ENCODE measurements at places on chromosomes 3 and 15.

GRCh38 chr3:195106418-195106906 is 164.5 kb downstream of the XXYLT1 start:
- DNase-seq: peak; percentile 55

DNA sequence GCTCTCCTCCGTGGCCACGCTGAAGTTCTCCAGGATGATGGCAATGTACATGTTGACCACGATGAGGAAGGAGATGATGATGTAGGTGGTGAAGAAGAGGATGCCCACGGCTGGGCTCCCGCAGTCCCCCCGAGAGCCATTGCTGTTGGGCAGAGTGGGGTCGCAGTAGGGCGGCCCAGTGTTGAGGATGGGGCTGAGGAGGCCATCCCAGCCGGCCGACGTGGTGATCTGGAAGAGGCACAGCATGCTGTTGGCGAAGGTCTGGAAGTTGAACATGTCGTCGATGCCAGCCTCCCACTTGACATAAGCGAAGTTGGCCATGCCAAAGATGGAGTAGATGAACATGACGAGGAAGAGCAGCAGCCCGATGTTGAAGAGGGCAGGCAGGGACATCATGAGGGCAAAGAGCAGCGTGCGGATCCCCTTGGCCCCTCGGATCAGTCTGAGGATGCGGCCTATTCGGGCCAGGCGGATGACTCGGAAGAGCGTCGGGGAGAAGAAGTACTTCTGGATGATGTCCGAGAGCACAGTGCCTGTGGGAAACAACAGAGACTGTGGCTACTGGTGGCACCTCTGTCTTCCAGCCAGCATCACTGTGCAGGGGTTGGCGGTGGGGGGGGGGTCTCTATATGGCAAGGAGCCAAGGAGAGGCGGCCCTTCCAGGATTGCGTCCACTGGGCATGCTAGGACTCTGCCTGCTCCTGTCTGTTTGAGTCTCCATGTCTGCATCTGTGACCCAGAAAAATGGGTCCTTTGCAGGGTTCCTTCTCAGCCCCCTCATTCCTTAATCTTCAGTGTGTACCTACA is 55.1 kb downstream of the EXOG start:
- no peak for DNase-seq

DNA sequence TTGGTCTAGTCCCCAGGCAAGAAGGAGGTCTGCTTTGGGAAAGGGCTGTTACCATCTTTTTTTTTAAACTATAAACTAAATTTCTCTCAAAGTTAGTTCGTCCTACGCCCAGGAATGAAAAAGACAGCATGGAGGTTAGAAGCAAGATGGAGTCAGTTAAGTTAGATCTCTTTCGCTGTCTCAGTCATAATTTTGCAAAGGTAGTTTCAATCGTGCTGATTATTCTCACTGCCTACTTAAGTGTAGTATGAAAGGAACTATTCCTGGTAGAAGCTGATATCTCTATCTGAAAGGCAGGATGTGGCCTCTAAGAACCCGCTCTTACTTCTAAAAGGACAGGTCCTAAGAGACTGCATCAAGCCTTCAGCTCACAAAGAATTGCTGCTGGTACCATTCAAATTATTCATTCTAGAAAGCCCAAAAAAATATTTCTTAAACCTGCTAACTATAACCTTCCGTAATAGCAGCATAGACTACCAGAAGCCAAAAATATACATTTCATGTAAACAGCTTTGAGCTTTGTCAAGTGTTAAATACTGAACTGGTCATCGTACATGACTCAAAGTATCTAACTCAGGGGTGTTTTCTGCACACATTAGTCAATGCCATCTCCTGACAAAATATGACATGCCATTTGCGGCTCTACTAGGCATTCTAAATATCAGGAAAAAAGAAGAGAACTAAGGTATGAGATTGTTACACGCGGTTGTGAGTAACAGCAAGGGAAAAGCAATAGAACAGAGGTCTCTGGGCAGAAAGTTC is 96.0 kb upstream of the CCDC80 start:
- no peak for DNase-seq

DNA sequence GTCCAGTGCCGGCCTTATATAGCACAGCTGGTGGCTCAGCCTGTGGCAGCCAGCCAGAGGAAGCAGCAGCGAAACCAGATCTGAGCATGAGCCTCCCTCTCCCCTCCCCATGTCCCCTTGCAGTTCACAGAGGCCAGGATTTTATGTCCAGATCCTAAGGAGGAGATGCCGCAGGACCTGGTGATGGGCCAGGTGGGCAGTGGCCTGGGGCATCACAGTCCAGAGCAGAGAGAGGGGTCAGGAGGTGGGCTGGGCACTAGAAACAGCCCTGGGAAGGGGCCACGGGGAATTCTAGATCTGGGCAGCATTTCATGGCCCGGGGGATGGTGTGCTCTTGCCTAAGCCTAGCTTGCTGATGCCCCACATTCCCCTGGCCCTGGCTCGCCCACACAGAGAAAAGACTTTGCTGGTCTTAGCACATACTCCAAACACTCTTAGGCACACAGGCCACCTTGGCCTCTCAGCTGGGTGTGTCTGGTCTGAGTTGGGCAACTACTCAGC is 259 bp upstream of the CILP start:
- no peak for DNase-seq

GRCh38 chr3:188407158-188407880 is 253.4 kb downstream of the LPP start:
- no peak for DNase-seq

DNA sequence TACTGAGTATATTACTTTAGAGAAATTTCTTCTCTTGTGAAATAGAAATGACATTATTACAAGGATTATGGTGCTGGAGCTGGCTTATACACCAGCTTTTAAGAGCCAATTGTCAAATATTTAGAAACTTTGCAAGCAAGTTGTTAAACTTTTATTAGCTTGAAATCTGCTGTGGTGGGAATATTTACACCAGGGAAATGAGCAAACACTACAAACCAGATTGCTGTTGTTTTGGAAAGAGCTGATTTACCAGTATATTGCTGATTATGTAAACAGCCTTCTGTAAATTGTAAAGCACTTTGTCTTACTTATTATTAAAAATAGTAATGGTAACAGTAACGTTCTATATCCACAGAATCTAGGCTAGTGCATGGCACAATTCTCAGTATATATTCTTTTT is 61.5 kb downstream of the MAP3K13 start:
- DNase-seq: no peak

GRCh38 chr3:188646592-188646991 is 492.6 kb downstream of the LPP start:
- no peak for DNase-seq

DNA sequence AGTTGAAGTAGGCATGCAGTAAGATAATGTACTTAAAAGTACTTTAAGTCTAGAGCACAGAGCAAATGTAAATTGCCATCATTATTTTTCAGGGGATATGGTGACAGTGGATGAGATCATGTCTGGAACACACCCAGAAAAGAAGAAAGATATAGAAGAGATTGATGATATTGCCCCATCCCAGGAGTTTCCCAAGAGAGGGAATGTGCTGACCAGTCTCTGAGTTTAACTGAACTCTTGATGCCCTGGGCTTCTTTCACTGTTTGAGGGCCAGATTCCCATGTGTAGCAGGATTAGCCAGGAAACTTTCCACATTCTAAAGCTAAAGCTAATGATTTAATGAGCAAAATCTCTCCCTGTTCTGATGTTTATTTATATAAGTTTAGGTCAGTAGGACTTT is 366.8 kb upstream of the UMPS start:
- DNase-seq: no peak

GRCh38 chr15:99580076-99580475 is 14.3 kb downstream of the MEF2A start:
- no peak for DNase-seq

GRCh38 chr3:48187579-48188265 is 495 bp downstream of the CDC25A start:
- no peak for DNase-seq

GRCh38 chr15:100972975-100973350 is 53.8 kb downstream of the LRRK1 start:
- DNase-seq: no peak

- DNase-seq: no peak
Observed at GRCh38 chr3:81568378-81568777, 193.1 kb downstream of the GBE1 start.

DNA sequence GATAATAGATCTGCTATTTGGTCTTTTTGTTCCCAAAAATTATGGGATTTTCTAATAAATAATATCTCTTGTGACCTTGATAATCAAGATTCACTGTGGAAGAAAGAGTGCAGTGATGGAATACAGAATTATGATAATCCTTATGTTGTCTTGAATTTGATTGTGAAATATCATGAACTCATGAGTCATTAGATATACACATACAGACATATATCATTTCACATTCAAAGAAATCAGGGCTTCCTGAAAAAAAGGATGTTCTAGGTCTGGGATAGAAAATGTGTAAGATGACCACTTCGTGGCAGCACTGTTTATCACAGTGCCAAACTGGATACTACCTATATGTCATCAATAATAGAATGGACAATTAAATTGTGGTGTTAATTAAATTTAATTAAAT is 97.7 kb downstream of the DPH6 start:
- no peak for DNase-seq

GRCh38 chr3:32467333-32468070 is 35.1 kb downstream of the CMTM6 start:
- peak; percentile 67 for DNase-seq

DNA sequence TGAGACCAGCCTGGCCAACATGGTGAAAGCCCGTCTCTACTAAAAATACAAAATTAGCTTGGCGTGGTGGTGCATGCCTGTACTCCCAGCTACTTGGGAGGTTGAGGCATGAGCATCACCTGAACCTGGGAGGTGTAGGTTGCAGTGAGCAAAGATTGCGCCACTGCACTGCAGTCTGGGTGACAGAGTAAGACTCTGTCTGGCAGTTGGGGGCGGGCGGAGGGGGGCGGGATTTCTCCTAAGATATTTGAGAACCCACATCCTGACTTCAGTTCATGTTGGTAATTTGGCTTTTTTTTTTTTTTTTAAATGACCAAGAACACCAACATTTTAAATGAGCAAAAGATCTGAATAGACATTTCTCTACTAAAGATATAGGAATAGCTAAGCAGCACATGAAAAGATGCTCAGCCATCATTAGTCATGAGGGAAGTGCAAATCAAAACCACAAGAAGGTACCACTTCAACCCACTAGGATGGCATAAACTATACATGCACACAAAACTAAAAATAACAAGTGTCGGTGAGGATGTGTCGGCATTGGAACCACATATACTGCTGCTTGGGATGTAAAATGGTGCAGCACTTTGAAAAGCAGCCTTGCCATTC is 75.6 kb upstream of the LMOD3 start:
- peak; percentile 21 for DNase-seq

DNA sequence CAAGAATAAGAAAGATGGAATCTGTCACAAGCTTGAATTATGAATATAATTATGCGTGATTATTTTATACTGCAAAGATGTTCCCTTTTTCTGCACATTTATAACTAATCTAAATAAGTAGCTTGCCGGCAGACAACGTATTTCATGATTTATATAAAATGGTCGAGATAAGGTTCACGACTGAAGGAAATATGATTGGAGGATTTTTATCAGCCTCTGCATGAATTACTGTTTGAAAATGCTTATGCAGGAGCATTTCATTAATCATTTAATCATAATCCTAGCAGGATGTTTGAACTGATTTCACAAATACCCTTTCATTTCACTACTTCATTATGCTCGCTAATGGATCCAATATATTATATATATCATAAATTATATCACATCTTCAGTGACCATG is 580.0 kb downstream of the FOXP1 start:
- no peak for DNase-seq

DNA sequence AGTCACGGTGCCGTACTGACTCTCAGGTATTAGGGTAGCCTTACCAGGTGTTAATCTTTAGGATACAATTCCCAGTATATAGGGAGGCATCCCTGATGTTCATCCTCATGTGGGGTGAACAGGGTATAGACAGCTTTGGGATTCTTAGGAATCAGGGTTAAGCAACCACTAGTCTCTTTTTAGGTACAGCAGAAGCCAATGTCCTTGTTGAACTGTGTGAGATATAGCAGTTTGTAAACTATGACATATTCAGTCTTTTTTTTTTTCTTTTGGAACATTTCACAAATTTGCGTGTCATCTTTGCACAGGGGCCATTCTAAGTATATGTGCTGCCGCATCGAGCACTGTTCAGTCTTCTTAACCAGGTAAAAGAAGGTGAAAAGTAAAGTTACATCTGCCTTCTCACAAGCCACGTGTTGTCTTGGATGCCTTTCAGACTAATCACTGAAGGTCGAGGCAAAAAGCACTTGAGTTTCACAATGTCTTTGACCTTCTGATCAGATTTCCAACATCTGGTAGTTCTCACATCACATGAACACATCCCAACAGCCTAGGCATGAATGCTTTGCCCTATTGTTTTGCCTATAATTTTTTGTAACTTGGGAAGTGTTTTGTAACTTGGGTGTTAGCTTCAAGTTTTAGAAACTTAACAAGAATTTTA is 17.2 kb downstream of the TSEN2 start:
- no peak for DNase-seq

GRCh38 chr15:73962433-73962832 is 29.7 kb downstream of the STOML1 start:
- no peak for DNase-seq

- no peak for DNase-seq
Observed at GRCh38 chr3:136543385-136543784, 208.8 kb downstream of the STAG1 start.

DNA sequence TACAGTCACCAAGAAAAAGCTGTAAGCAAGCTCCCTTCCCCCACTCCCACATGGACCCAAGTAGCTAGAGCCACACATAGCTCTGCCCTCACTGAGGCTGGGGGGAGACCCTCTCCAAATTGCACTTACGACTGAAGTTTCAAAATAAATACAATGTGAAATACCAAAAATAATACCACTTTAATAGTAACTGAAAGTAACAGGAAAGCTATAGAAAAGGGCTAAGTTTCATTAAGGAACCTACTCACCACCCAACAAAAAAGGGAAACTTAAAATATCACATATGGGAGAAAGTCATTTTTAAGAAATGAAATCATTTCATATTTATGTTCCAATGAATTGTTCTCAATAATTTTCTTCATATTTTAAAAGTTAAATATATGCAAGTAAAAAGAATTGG is 130.4 kb upstream of the UBE2E2 start:
- no peak for DNase-seq

DNA sequence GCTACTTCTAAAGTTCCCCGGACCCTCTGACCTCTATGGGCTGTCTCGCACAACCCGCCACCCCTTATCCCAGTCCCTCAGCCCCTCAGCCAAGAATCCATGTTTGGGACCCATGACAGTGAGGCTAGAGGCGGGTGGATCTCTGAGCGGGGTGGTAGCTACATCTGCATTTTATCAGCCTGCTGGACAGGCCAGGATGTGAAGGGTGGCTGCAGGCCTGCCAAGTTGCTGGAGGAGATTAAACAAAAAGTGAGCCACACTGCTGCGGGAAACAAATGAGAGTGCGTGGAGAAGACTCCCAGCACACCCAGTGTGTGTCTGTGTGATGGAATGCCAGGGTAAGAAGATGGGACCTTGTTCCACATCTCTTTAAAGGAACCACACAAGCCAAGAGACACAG is 51.1 kb upstream of the SPATA12 start:
- DNase-seq: no peak
